ENCODE measurements at places on chromosomes 3 and 15. TPM values are rescaled to one million over a fixed set of nuclear protein-coding genes. Genes with fewer than 3 reads are reported as not detected.

DNA sequence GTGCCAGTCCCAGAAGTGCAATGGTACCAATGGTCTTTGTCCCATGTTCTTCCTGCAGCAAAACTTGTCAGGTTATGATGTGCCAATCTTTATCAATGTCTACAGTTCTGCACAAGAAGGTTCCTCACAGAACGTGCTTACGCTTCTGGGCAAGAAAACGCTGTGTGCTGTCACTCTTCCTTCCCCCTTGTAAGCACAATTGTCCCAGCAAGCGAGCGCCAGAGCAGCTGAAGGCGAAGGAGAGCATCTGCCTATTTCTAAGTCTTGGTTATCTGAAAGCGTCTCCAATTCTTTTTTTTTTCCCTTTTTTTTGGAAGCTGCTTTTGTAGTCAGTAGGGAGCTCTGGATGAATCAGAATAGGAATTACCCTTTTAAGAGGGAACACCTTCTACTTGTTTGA lies 514.4 kb downstream of the FGF12 start:
- DNase-seq = no peak

Gene CDCP1
- total RNA-seq = 0.62 TPM

Gene RASA2
- total RNA-seq = 39.3 TPM

Gene THUMPD3
- 84.4 TPM for total RNA-seq

- DNase-seq = no peak
Observed at GRCh38 chr3:73179601-73180000, 118.1 kb downstream of the EBLN2 start.

- DNase-seq = no peak
Observed at GRCh38 chr15:93913310-93913709, 318.1 kb upstream of the MCTP2 start.

DNA sequence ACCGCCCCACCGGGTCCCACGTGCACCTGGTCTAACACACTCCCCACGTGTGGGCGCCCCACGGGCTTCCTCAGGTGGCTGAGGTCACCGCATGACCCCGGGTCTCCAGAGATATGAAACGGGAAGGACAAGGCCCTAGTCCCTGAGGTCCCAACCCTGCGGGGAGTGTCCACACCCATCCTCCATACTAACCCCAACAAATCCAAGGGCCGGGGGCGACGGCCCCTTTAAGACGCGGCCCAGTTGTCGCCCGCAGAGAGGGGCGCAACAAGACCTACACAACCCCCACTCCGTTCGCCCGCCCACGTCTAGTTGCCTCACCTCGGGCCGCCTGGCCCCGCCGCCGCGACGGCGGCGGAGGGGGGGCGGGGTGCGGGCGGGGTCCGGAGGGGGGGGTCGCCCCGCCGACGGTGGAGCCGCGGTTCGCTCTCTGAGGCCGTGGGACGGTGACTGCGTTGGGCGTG lies 396 bp downstream of the INO80 start:
- DNase-seq = peak; percentile 57

Gene WNT7A
- total RNA-seq = 9.0 TPM

Gene EBLN2
- total RNA-seq = 11.1 TPM

Gene CD200
- total RNA-seq = 41.6 TPM

Gene MYZAP
- total RNA-seq = 1.1 TPM

Gene CCRL2
- total RNA-seq = 1.1 TPM

Gene NIPA2
- 47.6 TPM for total RNA-seq

Gene EIF4A2
- total RNA-seq = 1,423 TPM

DNA sequence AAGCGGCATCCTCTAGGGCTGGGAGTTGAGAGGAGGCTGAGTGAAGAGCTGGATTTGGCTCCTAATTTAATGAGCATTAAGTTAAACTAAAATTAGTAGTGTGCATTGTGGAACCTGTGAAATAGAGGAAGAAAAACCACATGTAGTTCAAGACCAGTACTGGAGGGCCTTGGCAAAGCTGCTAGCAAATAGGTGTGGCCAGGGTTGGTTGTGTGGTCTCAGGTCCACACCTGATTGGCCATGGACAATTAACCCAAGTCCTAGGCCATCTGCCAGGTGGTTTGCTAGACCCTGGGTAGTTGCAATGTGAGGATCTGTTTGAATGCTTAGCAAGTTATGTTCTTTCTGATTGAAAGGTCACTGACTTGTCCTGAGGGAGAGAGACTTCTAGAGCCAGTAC lies 275.5 kb downstream of the PDCD6IP start:
- DNase-seq = no peak

Gene BMF
- 4.2 TPM for total RNA-seq

Gene STAB1
- 14.8 TPM for total RNA-seq

Gene CAV3
- not detected for total RNA-seq

DNA sequence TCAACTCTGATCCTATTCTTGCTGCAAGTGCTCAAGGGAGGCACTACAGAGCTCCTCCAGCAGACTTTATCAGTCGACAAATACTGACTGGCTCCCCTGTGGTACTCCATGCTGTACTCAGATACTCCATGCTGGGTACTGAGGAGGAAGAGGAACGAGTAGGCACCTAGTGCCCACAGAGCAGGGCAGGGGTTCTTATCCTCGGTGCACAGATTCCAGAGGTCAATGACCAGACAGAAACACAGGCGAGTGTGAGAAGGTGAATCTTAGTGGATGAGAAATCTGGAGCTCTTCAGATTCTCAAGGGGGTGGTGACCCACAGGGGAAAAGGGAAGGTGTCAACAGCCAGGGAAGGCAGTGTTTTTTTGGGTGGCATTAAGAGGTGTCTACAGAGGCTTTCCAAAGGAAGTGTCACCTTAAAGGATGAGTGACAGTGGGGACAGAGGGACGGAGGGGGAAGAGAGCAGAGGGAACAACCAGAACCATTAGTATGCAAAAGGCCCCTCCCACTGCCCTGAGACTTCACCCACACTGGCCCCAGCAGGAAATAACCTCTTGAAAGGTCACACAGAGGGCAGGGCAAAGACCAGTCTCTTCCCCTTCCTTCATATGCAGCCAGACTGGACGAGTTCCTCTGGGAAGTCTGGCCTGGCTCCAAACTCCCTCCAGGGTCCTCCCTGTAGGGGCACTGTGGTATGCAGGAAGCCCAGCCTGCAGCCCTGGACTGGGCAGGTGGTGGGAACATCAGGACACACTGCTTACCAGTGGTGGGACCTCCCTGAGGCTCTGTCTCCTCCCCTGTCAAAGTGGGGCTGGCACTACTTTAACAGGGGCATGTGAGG lies 27.5 kb downstream of the CCDC12 start:
- no peak for DNase-seq

DNA sequence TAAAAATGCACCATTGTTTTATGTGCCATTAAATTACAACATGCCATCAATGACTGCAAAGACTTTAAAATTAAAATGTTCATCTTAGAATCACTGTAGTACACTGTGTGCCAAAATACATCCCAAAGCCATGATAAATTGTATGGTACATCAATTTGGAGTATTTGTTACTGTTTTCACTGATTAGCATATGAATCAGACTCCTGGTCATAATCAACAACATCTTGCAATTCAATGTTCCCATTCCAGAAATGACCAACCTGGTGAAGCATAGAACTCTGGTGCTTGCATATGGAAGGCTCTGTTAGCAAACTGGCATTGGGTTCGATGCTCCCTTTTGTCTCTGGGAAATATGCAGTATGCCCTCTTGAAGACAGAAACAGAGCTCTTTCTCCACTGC lies 22.5 kb downstream of the LYSMD2 start:
- no peak for DNase-seq

GRCh38 chr3:46953234-46954010 lies 23.1 kb downstream of the CCDC12 start:
- no peak for DNase-seq

- DNase-seq = no peak
Observed at GRCh38 chr15:79004336-79004735, 59.5 kb upstream of the CTSH start.

DNA sequence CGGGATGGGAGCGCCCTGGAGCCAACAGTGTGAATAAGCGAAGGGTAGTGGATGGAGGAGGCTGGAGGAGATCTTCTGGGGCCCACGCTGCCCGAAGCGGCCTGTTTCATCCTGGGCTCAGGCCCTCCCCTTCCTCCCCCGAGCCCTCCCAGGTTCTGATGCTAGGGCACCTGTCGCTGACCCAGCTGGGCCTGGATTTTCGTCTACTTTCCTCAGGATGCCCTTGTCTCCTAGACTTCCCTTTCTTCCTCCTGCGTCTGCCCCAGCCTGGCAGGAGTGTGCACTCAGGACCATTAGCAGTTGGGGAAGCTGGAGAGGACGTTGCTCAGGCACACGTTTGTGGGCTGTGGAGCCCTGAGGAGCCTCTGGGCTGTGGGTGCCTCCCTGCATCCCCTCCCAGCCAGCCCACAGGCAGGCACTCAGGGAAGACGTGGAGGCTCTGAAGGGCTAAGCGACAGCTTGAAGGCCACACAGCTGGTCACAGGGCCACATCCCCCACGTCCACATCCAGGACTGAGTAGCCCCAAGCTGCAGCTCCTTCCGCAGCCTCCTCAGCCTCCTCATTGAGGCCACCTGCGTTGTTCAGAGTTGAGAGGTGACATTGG lies 23.9 kb upstream of the PIGZ start:
- no peak for DNase-seq

DNA sequence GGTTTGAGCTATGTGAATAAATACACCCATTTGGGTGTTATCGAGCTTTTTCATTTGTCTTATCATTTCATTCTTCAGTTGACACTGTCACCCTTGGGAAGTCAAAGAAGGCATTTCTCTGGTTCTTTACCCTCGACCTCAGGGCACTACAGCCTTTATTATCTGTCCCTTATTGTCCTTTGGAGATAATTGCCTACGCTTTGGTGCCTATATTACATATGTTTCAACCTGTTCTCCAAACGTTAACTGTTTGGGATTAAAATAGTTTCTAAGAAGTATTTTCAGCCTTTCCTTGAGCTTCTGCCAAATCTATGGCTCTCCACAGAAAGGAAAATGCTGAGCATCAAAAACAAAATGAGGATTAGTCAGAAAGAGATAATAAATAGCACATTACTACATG lies 395.4 kb upstream of the ADAMTS9 start:
- DNase-seq = no peak

- DNase-seq = no peak
Observed at GRCh38 chr15:64754663-64755426, 20.5 kb downstream of the RBPMS2 start.

GRCh38 chr3:76021376-76021775 lies 236.0 kb upstream of the ZNF717 start:
- DNase-seq = no peak

- DNase-seq = no peak
Observed at GRCh38 chr3:127182848-127183714, 9.8 kb upstream of the PRR23E start.

Gene ZNF662
- total RNA-seq = 20.4 TPM

Gene C3orf85
- not detected for total RNA-seq

DNA sequence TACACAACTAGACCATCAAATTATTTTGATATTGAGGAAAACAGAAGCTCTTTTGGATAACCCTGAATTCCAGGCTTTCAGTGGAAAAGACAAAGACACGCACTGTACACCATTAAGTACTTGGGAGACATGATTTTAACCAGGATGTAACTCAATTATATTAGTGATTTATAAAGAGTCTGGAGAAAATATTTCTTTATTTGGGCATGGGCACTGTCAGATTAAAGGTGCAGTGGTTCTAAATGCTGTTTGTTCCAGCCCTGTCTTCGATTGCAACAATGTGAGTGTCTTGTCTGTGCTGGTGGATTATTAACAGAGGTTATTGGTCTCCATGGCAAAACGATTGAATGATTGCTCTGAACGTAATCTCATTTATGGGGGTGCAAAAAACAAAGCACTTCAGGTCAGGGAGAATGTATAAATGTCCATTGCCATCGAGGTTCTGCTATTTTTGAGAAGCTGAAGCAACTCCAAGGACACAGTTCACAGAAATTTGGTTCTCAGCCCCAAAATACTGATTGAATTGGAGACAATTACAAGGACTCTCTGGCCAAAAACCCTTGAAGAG lies at the start of gene TM4SF4:
TM4SF4 (plus strand) TSS at position 448 of the 568 bp plus-strand sequence. CDS start 181 bp downstream, outside the sequence.
- DNase-seq = no peak

DNA sequence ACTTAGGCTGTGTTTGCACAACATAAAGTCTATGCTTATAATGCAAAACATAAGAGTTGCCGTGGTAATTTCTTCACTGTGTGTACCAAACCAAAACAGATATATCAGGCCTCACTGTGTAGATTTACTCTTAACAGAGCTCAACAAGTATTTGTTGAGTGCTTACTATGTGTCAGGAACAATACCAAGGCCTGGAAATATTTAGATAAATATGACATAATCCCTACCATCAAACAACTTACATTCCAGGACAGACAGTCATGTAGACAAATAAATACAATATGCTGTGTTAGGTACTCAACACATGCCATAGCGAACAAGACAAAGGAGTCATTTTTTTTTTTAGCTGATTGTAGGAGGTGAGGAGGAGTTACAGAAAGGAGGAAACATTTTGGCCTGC lies 554.0 kb downstream of the NSUN3 start:
- no peak for DNase-seq

Gene COL7A1
- total RNA-seq = 1.9 TPM

DNA sequence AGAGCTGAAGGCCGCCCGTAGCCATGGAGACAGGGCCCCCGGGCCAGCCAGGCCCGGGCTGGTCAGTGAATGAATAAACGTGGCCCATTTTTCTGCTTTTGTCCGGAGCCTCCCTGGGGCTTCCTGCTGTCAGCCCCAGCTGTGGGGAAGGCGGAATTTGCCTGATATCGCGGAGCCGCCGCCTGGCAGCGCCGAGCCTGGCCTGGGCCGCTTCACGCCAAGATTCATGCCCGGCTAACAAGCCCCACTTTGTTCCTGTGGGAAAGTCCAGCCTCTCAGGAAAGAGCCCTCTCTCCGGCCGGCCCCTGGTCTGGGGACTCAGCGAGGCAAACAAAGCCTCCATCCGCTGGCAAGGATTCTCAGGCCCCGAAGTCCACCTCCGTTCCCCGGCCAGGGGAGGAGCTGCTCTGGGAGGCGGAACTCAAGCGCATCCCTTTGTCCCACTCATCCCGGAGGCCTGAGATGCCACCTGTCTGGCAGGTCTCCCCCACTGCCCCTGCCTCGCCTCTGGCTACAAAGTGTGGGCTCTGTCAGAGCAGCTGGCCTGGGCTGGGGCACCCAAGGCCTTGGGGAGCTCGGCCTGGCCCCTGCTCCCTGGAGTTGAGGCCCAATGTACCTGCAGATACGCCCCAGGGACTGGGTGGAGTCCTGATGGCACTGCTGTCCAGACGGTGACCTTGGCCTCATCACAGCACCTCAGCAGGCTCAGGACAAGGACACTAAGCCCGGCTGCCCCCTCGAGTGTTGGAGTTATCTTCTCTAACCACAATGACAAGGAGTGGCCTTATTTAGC lies 51.6 kb upstream of the SLC6A11 start:
- peak; percentile 27 for DNase-seq

DNA sequence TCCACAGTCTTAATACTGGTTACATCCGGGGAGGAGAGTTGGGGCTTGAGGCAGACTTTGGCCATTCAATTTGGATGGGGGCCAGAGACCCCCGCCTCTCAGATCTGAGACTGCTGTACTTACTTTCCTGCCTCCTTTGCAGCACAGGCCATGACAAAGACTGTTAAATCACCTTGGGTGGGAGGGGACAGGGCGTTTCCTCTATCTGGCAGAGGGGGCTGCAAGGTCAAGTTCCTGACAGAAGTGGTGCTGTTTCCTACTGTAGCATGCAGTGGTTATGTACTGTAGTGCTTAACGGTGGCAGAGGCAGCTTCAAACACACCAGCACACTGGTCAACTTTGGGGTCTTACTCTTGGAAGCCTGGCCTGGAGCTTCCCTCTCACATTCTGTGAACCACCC lies 261.2 kb upstream of the LRRFIP2 start:
- DNase-seq = no peak

Gene FANCI
- total RNA-seq = 12.6 TPM

- DNase-seq = no peak
Observed at GRCh38 chr3:55826731-55827496, 339.8 kb upstream of the WNT5A start.

GRCh38 chr15:35444557-35445204 lies 101.3 kb downstream of the DPH6 start:
- DNase-seq = no peak

Gene ARHGAP31
- total RNA-seq = 3.7 TPM

- DNase-seq = no peak
Observed at GRCh38 chr3:169558371-169558770, 105.1 kb downstream of the MECOM start.
